ENCODE measurements at places on chromosomes 7 and 10.

DNA sequence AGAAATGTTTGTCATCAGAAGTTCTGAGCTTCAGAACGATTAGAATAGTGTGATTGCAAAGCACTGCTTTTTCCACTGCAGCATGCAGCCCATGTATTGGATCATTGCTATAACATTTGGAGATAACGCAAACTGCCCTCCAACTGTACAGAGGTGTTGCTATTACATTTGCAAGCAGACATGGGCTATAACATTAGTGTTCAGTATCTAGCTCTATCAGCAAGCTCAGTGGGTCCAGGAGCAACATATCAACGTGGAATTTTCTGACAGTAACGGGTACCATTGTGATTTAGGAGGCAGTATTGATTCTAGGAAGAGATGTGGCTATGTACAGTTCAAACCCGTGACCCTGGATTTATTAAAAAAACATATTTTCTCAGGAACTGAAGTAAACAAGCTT lies 75.8 kb downstream of the AGMO start:
- ATAC-seq: no peak

GRCh38 chr10:1515121-1515779 lies 222.1 kb downstream of the ADARB2 start:
- no peak for ATAC-seq

DNA sequence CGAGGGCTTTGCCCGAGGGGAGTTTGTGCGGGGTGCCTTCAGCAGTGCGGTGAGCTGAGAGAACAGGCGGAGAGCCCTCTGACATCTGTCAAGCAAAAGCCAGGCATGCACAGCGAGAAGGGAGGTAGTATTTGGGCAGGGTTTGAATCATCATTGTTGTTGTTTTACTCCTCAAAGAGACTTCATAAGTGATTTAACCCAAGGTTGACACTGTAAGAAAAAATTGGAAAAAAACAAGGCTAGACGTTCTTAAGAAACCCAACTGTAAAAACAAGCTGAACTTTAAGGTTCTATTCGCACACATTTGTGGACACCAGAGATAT lies 1.3 kb downstream of the ADAM22 start:
- no peak for ATAC-seq

- ATAC-seq: no peak
These were observed 7.3 kb downstream of the GFRA1 start for GRCh38 chr10:116265686-116266085.

- no peak for ATAC-seq
These were observed 314.3 kb downstream of the HPSE2 start for GRCh38 chr10:98921316-98921715.

DNA sequence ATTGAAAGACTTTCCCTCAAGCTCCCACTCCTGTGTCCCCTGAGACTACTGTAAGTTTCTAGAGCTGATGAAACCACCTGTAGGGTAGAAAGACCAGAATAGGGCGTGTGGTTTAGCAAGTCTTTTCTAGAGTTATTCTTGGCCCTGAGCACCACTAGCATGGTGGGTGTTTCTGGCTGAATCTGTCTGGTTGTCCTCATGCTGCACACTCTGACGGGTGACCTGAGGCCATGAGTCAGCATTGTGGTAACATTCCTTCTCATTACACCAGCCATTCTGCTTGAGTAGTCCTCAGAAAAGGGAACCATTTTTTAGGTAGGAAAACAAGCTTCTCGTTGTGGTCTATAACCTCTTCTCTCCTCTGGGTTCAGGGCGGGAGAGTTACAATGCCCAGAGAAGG lies 250.3 kb downstream of the SNX13 start:
- no peak for ATAC-seq

- ATAC-seq: peak; percentile 23
These were observed 97.7 kb downstream of the CUBN start for GRCh38 chr10:17031637-17032635.

DNA sequence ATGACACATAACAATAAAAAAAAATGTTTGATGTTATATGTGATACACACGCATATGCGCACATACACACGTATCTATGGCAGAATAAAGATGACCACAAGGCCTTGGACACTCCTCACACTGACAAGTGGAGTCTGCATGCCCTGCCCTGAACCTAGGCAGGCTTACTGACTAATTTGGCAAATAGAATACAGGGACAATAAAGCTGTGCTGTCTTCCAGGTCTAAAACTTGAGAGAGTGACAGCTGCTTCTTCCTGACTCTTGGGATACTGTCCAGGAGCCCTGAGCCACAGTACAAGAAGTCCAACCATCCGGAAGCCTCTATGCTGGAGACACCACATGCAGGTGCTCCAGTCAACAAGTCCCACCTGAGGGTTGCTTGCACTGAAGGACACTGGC lies 20.3 kb downstream of the PARD3 start:
- peak; percentile 77 for ATAC-seq

- peak; percentile 88 for ATAC-seq
These were observed 93.0 kb downstream of the NHLRC2 start for GRCh38 chr10:113947184-113948041.

- no peak for ATAC-seq
These were observed 411.3 kb upstream of the SEMA3C start for GRCh38 chr7:81330108-81330507.

GRCh38 chr7:35816514-35816913 lies 15.7 kb downstream of the SEPTIN7 start:
- ATAC-seq: no peak

DNA sequence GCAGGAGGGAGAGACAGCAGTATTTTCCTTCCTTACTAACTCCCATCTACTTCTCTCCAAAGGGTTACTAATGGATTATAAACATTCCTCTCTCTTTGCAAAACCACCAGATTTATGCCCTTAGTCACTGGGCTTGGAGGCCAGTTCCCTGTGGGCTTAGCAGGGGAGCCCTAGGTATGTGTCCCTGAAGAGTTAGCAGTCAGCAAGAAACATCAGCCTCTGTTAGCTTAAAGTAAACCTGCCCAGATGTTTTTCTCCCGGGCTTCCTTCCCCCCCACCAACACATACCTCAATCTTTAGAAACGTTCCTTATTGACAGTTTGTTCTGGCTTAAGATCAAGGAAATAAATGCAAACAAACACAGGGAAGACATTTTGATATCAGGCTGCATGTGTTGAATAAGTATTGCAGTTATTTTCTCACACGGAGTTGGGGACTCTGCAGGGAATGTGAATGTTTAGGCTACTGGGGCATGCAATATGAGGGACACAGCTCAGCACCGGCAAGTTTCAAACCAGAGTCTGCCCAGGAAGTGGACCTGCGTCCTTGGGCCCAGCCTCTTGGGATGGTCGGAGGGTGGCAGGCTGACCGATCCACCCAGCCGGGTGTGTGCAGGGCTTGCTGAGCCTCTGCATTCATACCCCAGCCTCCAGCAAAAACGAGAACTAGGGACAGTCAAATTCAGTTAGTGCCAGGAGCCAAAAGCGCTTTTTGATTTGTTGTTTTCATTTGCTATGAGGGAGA lies 252.0 kb upstream of the GRB10 start:
- peak; percentile 71 for ATAC-seq

DNA sequence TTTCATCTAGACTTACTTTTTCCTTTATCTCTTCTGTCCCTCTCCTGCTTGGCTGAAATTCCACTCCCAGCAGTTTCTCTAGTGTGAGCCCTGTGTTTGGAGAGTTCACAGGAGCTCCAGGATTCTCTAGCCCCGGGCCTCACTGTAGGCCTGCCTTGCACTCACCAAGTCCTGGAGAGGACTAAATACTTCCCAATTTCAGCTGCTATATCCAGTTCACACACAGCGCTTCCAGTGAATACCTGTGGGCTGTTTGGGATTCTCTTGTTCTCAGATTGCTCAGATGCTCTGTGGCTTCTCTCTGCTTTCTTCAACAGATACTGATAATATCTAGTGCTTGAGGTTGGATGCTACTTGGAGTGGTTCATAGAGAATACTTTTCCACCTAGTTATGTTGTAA lies 46.0 kb downstream of the MINPP1 start:
- no peak for ATAC-seq

DNA sequence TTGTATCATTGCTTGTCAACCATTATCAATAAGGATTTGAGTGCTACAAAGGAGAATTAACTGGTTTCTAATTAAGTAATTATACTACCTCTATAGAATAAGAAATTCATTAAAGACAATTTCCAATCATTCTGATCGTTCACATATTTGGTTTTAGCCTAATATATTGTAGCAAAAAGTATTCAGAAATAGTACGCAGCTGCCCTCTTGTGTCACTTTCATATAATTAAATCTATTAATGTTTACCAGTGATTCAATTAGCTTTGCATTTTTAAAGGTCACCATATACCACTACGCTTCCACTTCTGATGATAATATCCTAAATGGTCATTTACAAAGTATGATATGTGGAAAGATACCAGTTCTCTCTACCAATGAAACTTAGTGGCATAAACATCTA lies 128.3 kb downstream of the NEBL start:
- no peak for ATAC-seq

- no peak for ATAC-seq
These were observed 62.1 kb downstream of the ZRANB1 start for GRCh38 chr10:125003901-125004467.

- ATAC-seq: no peak
These were observed 6.9 kb downstream of the PPP2R2D start for GRCh38 chr10:131907679-131908078.

- peak; percentile 67 for ATAC-seq
These were observed 47.4 kb upstream of the PRKAR1B start for GRCh38 chr7:774161-775109.

DNA sequence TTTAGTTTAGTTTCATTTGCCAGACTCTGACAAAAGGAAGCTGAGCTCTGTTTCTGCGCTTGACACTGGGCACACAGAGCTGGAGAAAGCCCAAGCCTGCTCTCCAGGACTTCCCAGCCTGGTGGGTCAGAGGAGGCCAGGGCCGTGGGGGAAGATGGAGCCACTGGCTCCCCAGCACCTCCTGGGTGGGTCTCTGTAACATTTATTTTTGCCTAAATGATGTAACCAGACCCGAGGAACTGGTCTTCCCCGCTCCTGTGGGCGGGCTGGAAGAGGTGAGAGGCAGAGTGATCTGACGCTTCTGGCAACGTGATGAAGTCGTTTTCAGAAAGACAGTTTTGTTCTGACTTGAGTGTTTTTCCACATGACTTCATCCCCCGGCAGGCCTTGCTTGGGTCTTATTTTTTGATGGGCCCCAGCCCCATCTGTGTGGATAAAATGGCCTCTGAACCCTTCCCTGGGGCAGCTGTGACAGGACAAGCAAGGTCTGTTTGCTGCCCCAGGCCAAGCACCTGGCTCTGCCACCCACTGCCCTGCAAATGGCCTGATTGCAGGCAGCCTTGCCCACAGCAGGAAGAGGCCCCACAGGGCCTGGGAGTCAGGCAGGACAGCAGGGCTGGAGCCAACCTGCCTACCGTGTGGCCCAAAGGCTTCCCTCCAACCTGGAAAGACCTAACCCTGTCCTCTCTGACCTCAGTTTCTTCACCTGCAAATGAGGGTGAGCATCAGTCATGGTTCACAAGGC lies 304.9 kb upstream of the ZMIZ1 start:
- ATAC-seq: peak; percentile 84

DNA sequence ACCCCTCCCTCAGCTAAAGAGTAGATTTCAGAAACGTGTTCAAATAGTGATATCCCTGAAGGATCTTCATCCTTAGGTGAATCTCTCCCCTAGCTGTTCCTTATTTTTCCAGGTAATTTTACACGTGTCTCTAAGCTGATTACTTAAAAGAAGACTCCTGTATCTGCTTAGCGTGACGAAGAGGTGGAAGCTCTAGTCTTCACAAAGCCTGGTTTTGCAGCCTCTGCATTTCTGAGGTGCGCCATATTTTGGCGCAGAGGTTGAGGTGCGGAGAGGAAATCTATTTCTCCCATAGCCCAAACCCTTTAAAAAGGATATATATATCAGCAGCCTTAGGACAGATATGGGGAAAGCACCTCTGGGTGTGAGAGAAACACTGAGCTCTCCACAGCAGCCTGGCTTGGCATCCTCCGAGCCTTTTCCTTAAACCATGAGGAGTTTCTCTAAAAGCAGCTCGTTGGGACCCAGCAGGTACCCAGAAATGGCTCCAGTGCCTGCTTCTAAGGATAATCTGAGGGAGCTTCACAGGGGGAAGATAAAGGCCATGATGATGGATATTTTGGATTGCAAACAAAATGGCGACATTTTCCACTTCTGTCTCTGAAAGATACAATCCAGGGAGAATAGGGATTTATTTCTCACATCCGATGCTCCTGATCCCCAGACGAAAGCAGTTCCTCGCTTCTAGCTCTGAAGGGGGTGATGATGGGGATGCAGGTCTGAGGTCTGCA lies 3.0 kb upstream of the HOXA2 start:
- no peak for ATAC-seq

DNA sequence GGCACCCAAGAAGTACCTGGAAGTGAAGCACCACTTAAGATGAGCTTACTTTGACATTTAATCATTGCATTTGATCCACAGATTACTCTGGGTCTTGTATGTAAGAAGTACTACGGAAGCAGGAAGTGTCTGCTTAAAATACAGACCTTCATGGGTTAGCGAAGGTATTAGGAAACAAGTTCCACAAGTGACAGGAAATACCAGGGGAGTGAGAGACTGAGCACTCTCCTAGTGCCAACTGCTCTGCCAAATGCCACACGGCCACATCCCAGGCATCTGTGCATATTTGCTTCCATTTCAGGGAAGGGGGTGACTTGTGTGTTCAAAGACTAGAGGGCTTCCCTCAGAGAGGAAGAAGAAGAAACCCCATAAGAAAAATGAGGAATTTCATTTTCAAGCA lies 57.2 kb upstream of the ANK3 start:
- ATAC-seq: no peak

DNA sequence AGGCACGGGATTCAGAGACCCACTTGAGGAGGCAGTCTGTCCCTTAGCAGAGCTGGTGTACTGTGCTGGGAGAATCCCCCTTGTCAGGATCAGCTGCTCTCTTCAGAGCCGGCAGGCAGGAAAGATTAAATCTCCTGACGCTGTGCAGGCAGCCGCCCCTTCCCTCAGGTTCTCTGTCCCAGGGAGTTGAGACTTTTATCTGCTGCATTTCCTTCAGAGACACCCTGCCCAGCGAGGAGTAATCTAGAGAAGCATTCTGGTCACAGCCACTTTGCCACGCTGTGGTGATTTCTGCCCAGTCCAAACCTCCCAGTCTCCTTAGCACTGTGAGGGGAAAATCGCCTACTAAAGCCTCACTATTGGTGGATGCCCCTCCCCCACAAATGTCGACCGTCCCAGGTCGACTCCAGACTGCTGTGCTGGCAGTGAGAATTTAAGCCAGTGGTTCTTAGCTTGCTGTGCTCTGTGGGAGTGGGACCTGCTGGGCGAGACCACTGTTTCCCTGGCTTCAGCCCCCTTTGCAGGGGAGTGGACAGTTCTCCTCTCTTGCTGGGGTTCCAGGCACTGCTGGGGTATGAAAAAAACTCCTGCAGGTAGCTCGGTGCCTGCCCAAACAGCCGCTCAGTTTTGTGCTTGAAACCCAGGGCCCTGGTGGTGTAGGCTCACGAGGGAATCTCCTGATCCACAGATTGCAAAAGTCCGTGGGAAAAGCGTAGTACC lies 265.4 kb downstream of the ZWINT start:
- ATAC-seq: no peak

DNA sequence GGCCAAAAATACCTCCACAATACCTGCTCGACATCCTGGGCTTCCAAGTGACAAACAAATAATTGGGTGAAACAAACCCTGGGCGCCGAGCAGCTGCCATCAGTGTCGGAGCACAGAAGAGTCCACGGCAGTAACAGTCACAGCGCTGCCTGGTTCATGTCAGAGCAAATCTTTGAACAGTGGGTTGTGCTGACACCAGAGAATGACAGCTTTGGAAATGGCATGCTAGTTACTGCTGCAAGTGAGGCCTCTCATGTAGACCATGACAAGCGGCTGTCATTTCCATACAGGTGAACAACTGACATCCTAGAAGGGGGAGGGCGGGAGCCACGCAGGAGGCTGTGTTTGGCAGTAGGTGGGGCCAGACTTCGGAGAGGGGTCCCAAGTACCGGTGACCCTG lies 420.5 kb upstream of the GALNT17 start:
- ATAC-seq: no peak

GRCh38 chr7:24510759-24511158 lies 62.5 kb upstream of the PALS2 start:
- no peak for ATAC-seq

Measured in motor neuron (in vitro differentiated cells).